ENCODE measurements at places on chromosomes 1 and 21.
A peak's percentile ranks its signal among the peaks of the same experiment; 100 is the strongest.

DNA sequence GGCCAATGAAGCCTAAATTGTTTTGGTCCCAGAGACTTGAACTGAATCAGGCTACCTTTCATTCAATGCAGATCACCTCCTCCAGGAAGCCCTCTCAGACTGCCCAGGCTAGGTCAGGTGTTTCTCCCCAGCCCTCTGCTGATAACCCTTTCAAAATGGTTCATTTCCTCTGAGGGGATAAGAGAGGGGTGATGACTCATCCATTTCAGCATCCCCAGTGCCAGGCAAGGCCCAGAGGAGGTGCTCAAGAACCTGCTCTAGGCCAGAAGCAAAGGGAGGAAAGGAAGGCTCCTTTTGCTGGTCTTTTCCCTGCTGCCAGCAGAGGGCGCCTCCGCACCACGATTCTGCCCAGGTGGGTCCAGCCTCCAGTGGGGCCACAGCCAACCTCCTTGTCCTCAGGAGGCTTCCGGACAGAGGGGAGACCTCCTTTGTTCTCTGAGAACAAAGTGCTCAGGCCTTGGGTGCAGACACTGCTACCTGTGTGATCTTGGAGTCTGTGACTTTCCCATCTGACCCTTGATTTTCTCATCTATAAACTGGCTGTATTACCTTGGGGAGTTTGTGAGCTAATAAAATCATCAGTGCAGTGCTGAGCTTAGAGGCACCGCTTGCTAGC lies 45.3 kb upstream of the ARHGEF10L start:
- no peak for DNase-seq

- DNase-seq: no peak
These were observed 48.7 kb downstream of the NPHP4 start for GRCh38 chr1:5943343-5944124.

GRCh38 chr1:89271341-89272015 lies 1.2 kb downstream of the GBP5 start:
- no peak for DNase-seq

- no peak for DNase-seq
These were observed 35.7 kb upstream of the SUCO start for GRCh38 chr1:172497230-172497629.

DNA sequence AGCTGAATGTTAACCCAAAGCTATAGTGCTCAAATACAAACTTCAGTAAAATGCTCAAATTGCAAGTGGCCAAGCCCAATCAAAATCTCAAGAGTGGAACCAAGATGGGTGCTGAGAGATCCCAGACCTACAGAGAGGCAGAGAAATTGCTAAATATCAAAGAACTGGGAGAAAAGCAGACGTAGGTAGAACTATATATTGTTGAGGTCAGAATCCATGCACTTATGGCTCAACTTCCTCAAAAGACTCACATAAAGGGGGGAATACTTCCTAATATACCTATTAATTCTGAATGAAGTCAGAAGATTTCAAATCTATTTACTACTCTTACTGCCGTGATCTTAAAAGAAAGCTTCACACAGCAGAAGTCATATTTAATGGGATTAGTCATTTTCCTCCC lies 65.2 kb downstream of the PUM1 start:
- no peak for DNase-seq

- no peak for DNase-seq
These were observed 130.4 kb downstream of the AK5 start for GRCh38 chr1:77412069-77412819.

DNA sequence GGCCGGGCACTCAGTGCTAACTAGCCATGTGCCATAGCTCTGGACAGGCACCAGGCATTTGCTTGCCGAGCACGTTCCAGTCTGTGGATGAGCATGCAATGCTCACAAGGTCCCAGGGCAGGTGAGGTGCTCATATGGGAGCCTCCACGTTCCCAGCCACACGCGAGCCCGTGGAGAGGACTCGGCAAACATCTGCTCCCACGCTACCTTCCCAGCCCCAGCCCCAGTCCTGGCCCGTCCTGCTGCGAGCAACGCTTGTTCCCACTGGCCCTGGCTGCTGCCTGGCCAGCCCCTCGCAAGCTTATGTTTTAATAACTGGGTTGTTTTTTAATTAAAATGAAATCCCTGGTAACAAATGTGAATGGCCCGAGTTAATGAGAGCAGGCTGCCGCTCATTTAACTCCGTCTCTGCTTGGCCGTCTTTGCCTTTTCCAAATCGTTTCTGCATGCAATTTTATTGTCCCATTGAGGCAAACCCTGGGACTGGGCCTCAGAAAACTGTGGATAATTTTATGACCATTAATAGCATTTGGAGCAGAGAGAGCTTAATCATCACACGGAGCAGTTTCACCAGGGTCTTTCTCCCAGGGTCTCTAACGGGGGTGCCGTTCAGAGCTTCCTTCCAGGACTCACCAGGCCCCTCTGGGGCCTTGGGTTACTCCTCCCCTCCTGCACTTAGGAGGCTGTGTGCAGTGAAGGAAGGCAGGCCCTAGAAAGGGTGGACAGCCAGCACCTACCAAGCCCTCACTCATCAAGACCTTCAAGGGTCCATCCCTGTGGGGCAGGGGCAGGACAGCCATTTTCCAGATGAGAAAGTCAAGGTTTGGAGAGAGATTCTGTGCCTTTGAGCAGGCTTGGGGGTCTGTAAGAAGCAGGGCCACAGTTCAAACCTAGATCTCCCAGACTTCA lies 136.8 kb downstream of the GLIS1 start:
- no peak for DNase-seq

DNA sequence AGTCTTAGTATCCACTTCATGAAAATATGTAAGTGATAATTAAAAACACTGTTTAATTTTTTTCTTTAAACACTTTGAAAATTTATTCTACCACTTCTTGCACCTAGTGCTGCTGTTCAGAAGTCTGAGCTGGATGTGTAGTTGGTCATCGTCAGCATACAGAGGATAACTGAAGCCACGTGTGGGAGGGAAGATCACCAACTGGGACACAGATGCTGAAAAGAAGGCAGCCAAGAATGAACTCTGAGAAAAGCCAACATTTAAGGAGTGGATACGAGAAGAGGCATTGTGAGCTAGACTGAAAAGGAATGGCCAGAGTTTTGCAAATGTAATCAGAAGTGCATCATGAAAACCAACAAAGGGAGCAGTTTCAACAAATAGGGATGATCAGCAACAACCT lies 24.6 kb upstream of the CLCA4 start:
- DNase-seq: no peak

DNA sequence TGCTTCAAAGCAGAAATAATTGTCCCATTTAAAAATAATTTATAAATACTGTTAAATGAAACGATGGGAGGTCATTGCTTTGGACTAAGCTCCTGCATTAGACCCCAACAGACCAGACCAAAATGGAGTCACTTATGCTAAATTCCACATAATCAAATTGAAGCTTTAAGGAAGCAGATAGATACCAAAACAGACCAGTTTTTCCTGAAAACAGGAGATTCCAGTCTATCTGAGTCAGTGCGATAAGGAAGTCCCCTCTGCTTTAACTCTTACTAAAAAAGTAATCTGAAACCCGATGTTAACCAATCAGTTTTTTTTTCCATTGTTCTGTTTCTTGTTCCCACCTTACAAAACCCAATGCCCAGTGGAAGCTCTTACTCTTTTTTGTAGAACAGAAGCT lies 16.2 kb upstream of the DNASE2B start:
- DNase-seq: no peak

DNA sequence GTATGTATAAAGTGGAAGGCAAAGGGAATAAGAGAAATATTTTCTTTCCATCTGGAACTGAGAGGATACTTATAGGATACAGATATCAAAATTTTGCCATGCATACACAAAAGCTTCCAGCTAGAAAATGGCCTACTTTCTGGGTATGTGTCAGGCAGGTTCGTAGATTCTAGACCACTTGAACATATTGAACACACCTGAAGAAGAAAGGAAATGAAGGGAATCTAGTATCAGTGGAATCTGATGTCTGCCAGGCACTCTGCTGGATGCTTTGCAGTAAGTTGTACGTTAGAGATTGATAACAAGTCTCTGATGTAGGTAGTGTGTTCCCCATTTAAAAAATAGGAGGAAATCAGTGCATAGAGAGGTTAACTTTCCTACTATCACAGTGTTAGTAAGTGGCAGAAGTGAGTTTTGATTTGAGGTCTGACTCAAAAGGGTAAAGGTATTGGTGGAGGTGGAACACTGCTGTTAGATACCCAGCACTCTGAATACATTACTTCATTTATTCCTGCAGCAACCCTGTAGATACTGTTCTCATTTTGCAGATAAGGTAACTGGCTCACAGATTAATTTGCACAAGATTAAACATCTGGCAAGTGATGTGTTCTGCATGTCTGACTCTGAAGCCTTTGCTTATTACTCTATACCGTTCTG lies 3.0 kb downstream of the CAMSAP2 start:
- DNase-seq: no peak

GRCh38 chr1:224506141-224506814 lies 71.7 kb upstream of the WDR26 start:
- DNase-seq: no peak

DNA sequence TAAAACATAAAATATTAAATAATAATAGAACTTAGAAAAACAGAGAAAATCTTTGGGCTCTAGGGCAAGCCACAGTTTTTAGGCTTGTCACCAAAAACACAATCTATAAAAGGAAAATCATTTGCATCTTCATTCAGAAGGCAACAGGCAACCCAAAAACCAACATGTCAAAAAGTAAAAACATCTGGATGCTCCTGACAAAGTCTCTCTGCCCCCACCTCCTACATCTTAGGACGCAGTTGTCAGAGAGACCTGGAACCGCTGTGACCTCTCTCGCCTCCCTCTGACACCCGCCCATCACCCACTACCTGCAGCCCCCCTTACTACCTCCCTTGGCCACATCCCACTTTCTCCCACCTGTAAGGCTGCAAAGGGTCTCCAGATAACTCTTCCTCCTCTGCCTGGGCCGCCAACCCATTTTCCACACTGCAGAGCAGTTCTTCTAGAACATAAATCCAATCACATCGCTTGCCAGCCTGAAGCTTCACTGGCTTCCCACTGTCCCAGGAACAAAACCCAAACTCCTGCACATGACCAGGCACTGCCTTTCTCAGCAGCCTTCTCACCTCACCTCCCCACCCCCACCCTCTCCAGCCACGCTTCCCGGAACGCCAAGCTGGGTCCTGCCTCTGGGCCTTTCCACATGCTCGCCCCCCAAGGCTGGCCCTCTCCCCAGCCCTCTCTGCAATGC lies 14.7 kb downstream of the PRDM15 start:
- DNase-seq: no peak

GRCh38 chr1:213613549-213613948 lies 374.2 kb upstream of the PROX1 start:
- no peak for DNase-seq

- no peak for DNase-seq
These were observed 39.5 kb downstream of the XCL2 start for GRCh38 chr1:168504064-168504837.

DNA sequence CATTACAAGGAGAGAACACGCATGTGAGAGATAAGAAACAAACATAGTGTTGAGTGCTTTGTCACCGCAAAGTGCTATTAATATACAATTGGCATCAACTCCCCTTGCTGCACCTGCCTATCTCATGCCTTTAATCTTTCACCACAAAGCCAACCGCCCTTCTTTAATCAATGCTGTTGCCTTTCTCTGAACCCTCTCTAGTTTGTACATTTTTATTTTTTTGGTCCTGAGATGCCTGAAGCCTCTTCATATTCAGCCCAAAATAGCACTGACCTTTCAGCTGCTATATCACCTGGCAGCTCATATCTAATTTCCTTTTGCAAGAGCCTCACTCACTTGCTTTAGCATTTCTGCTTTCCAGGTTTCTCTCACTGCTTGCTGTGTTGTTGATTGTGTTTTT lies 504.7 kb downstream of the NUF2 start:
- peak; percentile 97 for DNase-seq

Measured in NCI-H1105 treated with DMSO at 0.1 percent for 48 hours (cell line).